ENCODE measurements at places on chromosomes 1 and 21.

DNA sequence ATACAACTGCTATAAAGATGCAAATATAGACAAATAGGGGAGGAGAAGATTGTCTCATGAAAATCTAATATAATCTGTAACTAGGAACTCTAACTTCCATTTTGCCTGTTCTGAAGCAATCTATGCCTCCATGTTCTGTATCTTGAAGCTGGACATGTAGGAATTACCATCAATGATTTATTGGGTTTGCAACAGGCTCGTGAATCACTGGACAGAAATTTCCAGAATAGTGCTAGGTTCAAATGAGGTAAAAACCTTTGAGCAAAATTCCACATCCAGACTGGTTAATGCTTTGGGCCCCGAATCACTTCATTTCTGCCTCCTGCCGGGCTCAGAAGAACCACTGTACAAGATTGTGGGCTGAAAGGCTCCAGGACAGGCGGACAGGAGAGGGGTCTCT is 110.7 kb upstream of the CTTNBP2NL start:
- no peak for DNase-seq

DNA sequence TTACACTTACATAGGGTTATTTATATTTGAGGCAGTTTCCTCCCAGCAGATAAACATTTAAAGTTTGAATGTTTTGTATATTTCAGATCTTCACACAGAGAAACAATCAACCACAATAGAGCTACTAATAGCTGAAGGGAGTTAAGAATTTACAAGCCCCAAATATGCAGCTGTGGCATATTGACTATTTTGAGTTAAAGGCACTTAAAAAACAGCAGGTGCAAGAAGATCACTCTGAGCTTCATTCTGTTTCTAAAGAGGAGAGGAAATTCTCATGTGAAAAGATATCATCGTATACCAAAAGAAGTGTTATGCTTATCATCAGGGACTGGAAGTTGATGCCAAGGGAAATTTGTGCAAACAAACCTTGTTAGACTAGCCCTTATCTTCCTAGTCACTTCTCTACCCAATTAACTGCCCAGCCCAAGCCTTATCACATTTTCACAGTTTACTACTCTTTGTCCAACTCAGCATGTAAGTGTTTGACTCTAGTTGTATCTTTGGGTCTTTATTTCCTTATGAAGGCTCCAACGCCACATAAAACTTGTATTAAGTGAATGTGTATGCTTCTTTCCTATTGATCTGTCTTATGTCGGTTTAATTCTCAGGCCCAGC is 66.3 kb upstream of the COG2 start:
- no peak for DNase-seq

- DNase-seq: no peak
Observed at GRCh38 chr1:59184365-59184905, 112.5 kb upstream of the FGGY start.

DNA sequence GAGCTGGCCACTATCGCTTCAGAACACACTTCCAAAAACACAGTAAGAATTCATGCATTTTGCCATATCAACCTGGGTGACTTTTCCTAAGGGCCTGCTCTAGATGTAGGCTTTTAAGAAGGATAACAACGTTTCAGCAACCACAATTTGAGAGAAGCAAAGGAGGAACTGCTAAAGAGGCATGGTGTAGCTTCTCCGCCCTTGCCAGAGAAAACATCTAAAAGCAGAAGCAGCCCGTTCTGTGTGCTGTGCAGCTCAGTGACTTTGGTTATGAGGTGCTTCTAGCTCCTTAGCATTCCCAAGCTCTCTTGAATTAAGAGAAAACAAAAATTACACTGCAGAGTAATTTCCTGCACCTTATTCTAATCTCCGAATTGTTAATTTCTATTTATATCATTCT is 2.7 kb downstream of the PER3 start:
- no peak for DNase-seq
